ENCODE measurements at places on chromosomes 1 and 21.

- no peak for DNase-seq
Observed at GRCh38 chr1:178910023-178910422, 39.1 kb upstream of the ANGPTL1 start.

- DNase-seq = no peak
Observed at GRCh38 chr1:18021242-18021641, 86.4 kb upstream of the IGSF21 start.

GRCh38 chr1:207649865-207650580 is 5.1 kb downstream of the CR1L start:
- no peak for DNase-seq

- DNase-seq = no peak
Observed at GRCh38 chr21:30652891-30653290, 10.2 kb downstream of the KRTAP20-3 start.

DNA sequence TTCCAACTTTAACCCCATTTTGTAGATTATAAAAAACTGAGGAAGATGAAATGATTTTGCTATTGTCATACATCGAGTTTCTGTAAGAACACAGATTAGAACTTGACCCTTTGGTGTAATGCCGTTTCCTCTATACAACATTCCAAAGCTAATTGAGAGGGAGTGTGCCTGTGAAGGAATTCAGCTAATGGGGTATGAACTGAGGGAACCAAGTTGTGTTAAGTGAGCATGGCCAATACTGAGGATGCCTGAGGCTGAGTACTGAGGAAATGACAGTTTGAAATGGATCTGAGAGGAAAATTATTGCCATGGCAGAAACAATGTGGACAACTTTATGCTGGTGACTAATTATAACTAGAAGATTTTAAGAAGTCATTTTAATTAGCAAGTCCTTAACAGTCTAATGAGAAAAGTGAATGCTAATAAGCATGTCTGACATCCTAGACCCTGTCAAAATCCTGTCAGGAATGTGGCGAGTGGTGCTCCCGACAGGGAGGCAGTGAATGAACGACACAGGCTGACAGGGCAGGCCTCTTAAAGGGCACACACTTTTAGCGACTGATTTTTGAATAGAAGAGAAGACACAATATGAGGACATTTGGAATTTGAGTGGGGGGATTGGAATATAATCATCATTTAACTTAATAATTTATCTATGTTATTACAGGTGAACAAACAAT is 262.5 kb downstream of the HLX start:
- no peak for DNase-seq

DNA sequence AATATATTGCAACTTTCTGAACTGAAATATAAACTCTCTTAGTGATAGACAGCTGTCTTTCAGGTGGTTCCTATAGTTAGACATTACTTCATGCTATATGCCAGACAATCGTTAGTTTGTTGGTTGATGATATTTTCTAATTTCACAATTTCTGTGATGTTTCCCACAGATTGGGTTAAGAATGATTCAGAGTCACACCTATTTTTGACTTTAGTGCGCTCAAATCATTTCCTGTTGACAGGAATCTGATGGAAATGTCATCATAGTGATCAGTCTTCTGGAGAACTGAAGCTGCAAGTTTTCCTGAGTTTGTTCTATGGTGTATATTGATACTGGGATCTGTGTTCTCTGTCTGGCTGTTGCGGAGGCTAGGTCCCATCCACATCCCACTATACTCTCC is 119.7 kb downstream of the C1orf21 start:
- DNase-seq = no peak

GRCh38 chr1:181475580-181475979 is 7.7 kb upstream of the CACNA1E start:
- no peak for DNase-seq

DNA sequence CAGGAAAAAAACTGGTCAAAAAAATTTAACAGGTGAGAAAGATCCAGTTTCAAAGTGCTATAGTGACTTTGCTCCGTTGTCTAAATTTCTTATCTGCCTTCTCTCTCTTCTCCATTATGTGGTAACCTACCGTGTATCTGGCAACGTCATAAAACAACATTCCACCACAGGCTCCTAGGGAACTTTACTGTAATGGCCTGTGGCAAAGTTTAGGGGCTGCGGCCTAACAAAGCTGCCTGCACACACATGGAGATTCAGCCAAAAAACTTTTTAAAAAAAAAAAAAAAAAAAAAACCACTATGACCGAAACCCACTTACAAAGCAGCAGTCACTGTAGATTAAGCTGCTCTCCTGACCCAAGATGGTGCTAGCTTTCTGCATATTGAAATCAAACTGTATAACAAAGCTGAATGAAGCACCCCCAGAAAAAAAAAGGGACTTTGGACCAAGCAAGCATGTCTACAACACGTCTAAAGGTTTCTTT is 202.6 kb downstream of the SLC45A1 start:
- no peak for DNase-seq

DNA sequence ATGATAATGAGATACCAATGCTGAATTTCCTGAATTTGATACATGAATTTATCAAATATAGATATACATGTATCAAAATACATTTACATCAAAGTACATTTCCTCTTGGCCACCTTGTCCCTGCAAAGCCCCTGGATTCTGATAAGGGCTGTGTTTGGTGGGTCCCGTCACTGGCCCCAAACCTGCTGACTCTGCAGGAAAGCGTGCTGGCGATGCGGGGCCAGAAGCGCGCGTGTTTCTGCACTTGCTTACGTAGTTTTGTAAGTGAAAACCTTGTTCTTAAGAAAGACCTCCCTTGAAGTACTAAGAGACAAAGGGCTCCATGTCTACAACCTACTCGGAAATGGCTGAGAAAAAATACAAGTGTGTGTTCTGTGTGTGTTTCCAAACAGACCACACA is 11.0 kb downstream of the ITGB2 start:
- no peak for DNase-seq

- no peak for DNase-seq
Observed at GRCh38 chr1:215986401-215986800, 419.3 kb downstream of the KCTD3 start.

- no peak for DNase-seq
Observed at GRCh38 chr21:37658817-37659458, 257.3 kb downstream of the KCNJ6 start.

DNA sequence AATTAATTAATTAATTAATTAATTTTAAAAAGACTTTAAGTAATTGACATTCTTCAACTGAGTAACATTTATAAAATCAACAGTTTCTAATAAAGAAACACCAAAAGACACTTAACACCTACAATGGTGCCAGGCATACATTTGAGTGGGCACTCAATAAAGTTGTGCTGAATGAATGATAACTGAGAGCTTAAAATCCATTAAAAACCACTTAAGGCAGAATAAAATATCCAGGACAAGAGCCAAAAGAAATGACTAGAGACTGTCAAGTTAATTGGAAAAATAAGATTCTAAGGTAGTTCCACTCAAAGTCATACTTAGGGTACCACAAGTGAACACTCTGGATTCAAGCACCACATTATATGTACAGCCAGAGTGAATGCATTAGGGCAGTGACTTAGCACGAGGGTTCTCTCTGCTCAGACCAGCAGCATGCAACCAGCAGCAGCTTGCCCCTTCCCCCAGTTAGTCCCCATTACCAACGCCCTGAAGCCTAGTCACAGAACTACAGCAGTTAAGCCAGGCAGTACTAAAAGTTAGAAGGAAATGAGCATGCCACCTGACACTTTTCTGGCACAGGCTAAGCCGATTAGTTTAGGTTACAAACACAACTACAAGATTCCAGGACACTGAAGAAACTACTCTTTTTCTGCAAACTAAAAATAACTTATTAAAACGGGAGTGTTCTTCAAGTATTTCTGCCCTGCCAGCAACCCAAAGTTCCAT is 46.5 kb downstream of the LUZP1 start:
- no peak for DNase-seq

DNA sequence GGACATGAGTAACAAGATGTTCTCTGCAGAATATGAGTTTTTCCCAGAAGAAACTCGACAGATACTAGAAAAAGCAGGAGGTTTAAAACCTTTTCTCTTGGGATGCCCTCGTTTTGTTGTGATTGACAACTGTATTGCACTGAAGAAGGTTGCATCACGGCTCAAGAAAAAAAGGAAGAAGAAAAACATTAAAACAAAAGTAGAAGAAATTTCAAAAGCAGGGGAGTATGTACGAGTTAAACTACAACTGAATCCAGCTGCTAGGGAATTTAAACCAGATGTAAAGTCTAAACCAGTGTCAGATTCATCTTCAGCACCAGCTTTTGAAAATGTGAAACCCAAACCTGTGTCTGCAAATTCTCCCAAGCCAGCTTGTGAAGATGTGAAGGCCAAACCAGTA is 92.5 kb downstream of the TTC3 start:
- DNase-seq = no peak

DNA sequence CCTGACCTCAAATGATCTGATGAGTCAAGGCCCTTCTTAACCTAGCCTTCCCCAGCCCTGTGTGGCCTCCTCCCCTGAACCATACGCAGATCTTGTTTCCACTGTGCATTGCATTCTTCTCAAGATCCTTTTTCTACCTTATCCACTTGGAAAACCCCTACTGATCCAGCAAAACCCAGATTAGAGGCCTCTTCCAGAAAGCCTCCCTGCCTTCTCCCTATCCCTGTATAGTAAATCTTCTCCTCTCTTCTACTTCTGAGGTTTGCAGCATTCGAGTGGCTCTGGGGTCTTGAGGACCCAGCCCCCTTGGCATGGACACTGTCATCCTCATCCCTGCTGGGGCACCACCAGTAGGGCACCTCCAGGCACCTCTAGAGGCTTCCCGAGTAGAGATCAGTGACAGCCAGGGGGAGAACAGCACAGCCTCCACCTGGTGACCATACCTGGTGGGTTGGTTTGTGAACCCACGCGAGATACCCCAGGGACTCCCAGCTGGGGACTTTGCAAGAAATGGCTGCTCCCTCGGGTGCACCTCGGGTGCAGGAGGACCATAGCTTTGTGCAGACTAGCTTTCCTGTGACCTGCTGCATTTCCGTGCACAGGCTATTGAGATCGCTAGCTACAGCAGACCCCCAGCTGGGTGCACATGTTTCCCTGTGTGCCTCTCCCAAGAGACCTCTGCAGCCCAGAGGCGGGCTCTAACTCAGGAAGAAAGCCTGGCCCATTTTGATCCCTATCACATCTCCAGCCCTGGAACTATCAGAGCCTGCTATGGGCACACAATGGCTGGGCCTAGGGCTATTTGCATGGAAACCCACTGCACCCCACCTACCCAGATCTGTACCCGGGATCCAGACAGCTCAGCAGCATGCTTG is 34.2 kb downstream of the MATN1 start:
- no peak for DNase-seq

DNA sequence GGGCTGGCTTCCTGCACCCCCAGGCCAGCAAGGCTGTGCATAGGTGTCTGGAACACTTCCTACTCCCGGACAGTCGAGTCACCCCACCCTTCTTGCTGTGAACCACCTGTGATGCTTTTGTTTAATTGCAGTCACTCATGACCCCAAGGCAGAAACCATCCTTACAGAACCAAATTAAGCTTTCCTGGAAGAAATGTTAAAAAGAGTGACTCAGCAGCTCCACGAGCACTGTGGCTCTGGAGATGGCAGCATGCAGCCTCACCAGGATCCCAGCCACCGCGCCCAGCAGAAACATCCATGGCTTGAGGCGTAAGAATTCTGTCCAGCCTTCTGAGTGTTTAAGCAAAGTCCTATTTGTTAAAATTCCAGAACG is 28.8 kb downstream of the SNAP47 start:
- DNase-seq = no peak

DNA sequence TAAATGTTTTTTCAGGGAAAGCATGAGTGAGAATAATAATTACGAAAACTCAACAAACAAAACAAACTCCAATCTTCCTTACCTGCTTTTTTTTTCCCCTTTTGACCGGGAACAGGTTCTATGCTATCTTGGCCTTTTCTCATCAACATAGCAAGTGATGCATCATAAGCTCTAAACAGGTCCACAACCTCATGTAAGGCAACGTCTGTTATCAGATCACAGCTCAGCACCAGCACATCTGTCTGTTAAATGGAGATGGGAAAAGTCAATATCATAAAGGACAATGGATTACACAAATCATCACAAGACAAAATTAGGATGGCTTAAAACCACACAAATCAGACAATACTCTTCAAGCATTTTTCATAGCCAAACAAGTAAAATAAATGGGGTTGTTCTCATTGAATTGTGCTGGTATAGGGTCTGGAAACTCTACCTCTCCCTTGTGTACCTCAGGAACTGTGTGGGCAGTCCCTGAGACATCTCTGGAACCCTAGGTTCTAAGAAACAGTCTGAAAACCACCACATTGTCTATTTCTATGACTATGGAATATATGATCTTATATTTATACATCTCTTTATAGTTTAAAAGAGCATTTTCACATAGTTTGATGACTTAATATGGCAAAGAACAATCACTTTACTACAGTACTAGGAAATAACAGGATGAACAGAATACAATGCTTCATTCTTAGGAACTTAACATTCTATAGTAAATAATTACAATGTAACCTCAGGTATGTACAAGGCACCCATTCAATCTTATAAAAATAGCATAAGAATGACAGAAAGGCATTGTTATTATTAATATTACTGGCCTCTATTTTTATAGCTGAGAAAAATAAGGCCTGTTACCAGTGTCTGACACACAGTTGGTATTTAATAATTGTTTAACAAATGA is 44.7 kb downstream of the EIF2B3 start:
- no peak for DNase-seq

- DNase-seq = no peak
Observed at GRCh38 chr1:104804147-104804546, 1054.4 kb downstream of the AMY1C start.

DNA sequence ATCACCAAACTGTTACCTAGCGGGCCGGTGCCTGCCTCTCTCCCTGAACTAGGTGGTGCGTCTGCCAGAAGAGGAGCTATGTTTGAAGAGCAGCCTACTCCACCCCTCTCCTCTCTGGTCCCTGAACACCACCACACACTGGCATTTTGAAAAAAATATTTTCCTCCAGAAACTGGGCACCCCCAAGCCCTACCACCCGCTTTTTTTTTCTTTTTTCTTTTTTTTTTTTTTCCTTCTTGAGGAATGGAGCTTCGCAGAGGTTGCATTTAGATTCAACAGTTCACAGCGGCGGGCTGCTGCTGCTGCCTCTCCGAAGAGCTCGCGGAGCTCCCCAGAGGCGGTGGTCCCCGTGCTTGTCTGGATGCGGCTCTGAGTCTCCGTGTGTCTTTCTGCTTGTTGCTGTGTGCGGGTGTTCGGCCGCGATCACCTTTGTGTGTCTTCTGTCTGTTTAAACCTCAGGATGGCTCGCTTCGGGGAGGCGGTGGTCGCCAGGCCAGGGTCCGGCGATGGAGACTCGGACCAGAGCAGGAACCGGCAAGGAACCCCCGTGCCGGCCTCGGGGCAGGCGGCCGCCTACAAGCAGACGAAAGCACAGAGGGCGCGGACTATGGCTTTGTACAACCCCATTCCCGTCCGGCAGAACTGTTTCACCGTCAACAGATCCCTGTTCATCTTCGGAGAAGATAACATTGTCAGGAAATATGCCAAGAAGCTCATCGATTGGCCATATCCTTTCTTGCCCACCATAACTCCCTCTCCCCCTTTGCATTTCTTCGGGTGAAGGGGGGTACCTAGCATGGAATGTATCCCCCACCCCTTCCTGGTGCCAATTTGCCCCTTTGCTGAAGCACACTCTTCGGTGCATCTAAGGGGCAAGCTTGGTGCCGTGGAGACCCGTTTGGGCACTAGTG is at the start of gene CACNA1E:
Gene CACNA1E (plus strand): TSS at position 233 of the 911 bp plus-strand sequence. CDS start 228 bp downstream, at position 461.
- DNase-seq = no peak

- no peak for DNase-seq
Observed at GRCh38 chr1:206023695-206024094, at the start of gene CTSE. Gene CTSE, minus strand, starts transcription at chr1:206023895. Its CDS starts 104 bp downstream, at chr1:206023791.

- DNase-seq = peak; percentile 60
Observed at GRCh38 chr21:36134803-36135390, at the start of gene CBR3. Gene CBR3, plus strand, starts transcription at chr21:36135079. Its CDS starts 114 bp downstream, at chr21:36135193.

All from activated T-helper 2 cell treated with anti-CD3 and anti-CD28 coated beads, Interferon-gamma antibody, Interleukin-2, Interleukin-4, amounts not matched to agents 10 μg/mL and 5 μg/mL and 100 μg/mL, durations not matched to agents 14 hours and 24 hours and 36 hours (primary cell).